RWPE2 (cell line): ENCODE measurements at places on chromosomes 3 and 15.

GRCh38 chr3:25572919-25573385 is 91.8 kb downstream of the TOP2B start:
- no peaks in the 10 kb centered on the region for H3K27me3 ChIP-seq
- no peak overlapping the region for H3K27ac ChIP-seq
- H3K4me1 ChIP-seq = no peaks in the 10 kb centered on the region
- H3K36me3 ChIP-seq = no peaks in the 10 kb centered on the region
- no peak overlapping the region for H3K4me3 ChIP-seq
- no peak for DNase-seq

DNA sequence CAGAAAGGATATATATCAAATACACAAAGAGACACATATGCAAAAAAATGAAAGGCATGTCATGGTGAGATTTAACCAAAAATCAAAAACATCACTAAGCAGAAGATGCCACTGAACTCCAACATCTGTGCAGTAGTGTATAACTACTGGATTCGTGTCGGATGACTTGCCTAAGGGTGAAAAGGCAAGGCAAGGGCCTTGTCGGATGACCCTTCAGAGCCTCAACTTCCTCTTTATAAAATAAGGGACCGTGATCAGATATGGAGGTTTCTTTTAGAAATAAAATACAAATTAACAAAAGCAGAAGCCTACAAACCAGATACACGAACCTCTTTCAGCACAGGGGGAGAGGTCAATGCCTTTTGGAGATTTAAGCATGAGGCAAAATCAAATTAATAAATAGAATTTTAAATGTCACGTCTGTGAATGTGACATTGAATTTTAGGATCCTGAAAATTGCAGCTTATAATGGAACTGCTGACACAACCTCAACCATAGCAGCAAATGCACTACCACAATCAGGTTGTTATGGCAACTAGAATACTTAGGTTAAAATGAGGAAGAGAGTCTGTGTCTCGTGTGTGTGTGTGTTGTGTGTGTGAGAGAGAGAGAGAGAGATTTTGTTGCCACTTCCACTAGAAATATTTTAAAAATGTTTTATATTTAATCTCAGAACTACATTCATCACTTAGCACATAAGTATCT is 8.3 kb upstream of the CHRM5 start:
- DNase-seq = no peak
- no peaks in the 10 kb centered on the region for H3K36me3 ChIP-seq
- no peak overlapping the region for H3K27ac ChIP-seq
- H3K27me3 ChIP-seq = no peaks in the 10 kb centered on the region

DNA sequence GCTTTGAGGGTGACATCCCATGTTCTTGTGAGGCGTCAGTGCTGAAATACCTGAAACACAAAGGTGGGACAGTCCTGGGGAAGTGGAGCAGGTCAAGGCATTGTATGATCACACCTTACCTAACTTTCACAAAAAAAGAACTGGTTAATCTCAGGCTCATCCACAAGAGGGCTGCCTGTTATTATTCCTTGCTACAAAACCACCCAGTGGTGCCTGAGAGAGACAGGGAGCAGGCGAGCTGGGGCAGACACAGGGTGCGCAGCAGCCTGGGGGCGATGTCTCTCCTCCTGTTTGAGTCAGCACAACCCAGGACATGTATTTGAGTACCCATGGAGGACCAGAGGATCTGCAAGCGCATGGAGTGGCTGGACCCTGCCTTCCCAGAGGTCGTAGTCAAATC is 316.8 kb upstream of the ATP10A start:
- no peak for DNase-seq
- no peak overlapping the region for H3K4me3 ChIP-seq
- H3K4me1 ChIP-seq = no peaks in the 10 kb centered on the region
- no peak overlapping the region for H3K27ac ChIP-seq
- no peaks in the 10 kb centered on the region for H3K27me3 ChIP-seq

GRCh38 chr3:65893631-65894030 is 145.1 kb downstream of the MAGI1 start:
- no peaks in the 10 kb centered on the region for H3K36me3 ChIP-seq
- H3K27me3 ChIP-seq = no peaks in the 10 kb centered on the region
- no peak overlapping the region for H3K4me3 ChIP-seq
- DNase-seq = no peak
- peaks cover 27% of the 10 kb centered on the region for H3K4me1 ChIP-seq

GRCh38 chr15:48868023-48868422 is 9.9 kb upstream of the EID1 start:
- H3K36me3 ChIP-seq = no peaks in the 10 kb centered on the region
- H3K27me3 ChIP-seq = no peaks in the 10 kb centered on the region
- H3K4me1 ChIP-seq = peaks cover 27% of the 10 kb centered on the region
- H3K27ac ChIP-seq = peak overlapping the region; percentile 54
- no peak overlapping the region for H3K4me3 ChIP-seq
- DNase-seq = no peak

- no peak for DNase-seq
- no peak overlapping the region for H3K27ac ChIP-seq
- H3K4me3 ChIP-seq = peak overlapping the region; percentile 19
- no peaks in the 10 kb centered on the region for H3K27me3 ChIP-seq
These were observed 34.2 kb upstream of the ACAD9 start for GRCh38 chr3:128845119-128845777.

DNA sequence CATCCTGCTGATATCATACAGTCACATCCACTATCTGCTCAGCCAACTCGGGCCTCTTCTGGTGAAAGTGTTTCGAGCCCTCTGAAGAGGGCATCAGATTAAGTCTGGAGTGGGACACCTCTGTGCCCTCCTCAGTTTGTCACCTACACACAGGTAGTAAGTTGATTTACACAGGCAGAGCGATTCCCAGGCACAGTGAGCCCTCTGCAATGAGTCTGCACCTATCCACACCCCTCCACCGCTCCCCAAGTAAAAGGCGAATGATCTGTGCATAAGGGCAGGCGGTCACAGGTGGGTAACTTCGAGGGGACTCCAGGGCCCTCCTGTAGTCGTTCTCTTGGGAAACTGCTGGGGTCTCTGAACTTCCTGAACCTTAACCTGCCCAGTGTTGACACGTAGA is 152.0 kb downstream of the ATP10A start:
- H3K4me3 ChIP-seq = no peak overlapping the region
- no peaks in the 10 kb centered on the region for H3K4me1 ChIP-seq
- no peak overlapping the region for H3K27ac ChIP-seq
- no peaks in the 10 kb centered on the region for H3K27me3 ChIP-seq
- no peaks in the 10 kb centered on the region for H3K36me3 ChIP-seq
- DNase-seq = peak; percentile 51
